Skin of body (tissue), 3 donors: ENCODE measurements at places on chromosomes 16 and 17.

GRCh38 chr17:75576661-75577060 lies 10.9 kb upstream of the MYO15B start:
- no peak for DNase-seq

GRCh38 chr16:57735755-57736418 lies at the start of gene KATNB1:
Gene KATNB1 (plus strand): TSS chr16:57735770. CDS start chr16:57737244, 1,474 bp downstream.
- no peak for DNase-seq

DNA sequence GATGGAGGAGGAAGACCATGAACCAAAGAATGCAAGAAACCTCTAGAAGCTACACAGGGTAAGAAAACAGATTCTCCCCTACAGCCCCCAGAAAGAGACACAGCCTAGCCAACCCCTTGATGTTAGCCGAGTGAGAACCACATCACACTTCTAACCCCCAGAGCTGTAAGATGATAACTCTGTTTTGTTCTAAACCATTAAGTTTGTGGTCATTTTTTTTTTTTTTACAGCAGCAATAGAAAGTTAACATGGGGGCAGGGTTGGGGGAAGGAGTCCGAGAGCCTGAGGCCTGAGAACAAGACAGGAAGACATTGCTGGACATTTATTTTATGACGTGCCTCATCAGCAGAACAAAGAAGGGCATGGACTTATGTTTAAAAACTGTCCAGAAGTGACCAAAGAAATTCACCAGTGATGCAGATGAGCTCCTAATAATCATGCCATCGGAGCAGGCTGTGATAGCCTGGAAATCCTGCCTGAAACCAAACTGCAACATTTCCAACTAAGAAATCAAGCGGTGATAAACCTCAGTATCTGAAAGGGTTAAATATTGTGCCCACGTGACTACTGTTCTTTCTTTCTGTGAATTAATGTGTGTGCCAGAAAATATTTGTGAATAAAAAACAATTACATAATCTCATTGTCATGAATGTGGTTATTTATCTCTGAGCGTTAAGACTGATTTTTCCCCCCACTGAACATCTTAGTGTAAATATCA lies 1.1 kb downstream of the ABCA9 start:
- DNase-seq: no peak

DNA sequence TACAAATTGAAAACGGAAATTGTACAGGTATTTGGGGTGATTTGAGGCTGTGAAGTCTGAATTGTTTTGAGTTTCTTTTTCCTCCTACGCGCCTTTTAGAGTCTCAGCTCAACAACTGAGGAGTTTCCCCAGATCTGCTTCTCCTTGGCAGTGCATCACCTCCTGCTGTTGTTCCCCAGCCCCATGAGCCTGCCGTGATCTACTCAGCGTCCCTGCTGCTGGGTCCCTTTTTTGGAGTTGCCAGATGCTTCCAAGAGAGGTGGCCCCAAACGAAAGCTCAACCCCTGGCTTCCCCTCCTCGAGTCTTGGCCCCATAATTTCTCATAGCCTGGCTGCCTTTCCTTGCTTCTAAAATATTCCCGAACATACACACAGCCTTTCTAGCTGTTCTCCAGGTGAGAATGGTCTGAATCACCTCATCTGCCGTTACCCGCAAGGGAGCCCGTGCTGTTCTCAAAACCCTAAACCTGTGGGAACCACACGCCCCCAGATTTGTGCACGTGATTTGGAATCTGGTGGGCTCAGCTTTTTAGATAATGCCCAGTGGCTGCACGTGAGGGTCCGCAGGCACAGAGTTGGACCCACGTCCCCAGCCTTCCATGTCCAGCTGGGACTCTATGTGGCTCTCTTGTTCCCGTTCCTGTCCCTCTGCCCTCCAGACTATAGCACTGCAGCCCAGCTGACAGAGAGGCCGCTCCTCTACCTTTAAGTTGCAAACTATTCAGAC lies 179.1 kb upstream of the CHMP6 start:
- no peak for DNase-seq

DNA sequence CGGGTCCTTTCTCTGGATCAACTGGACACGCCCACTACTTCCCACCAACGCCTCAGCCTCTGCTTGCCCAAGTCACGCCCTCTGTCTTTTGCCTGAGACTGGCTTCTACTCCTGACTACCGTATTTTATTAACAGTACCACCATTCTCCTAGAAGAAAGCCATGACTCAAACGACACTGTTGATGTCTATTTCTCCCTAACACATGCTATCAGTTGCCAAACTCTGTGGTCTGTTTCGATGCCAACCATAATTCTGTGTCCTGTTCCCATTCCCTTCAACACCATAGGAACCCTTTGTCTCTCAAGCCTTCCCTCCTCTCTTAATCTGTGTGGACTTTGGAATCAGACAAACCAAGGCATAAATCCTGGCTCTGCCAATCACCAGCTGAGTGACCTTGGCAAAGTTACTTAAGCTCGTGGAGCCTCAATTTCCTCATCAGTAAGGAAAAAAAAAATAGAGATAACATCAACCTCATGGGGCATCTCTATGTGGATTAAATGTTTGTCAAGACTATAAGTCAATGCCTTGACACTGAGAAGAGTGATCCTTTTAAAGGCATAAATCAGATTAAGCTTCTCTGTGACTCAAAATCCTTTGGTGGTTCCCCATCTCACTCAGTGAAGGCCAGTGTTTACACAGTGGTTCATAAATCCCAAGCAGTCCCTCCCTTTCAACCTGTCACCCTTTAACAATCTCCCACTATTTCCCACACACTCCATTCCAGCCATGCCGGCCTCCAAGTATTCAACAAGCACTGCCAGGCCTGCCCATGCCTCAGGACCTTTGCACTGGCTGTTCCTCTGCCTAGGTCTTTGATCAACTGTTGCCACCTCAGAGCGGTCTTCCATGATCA lies 45.6 kb downstream of the ERN1 start:
- no peak for DNase-seq

DNA sequence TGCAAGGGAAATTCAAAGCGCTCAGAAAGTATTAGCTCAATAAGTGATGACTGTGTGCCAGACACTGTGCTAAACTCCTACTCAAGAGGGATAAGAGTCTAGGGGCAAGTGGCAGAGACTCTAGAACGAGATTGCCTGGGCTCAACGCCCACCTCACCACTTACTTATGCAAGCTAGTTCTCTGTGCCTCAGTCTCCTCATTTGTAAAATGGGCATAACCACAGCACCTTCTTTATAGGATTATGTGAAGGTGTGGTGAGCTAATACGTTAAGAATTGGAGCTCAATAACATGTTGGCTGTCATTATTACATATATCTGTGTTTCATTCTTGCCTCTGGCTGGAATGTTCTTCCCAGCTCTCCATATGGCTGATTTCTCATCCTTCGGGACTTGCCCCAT lies 15.4 kb downstream of the DEXI start:
- DNase-seq: no peak

GRCh38 chr16:56517206-56517605 lies 2.6 kb downstream of the BBS2 start:
- no peak for DNase-seq

GRCh38 chr16:84455031-84455430 lies 49.4 kb downstream of the MEAK7 start:
- DNase-seq: no peak

- peak; percentile 65 for DNase-seq
These were observed 44.0 kb downstream of the SREBF1 start for GRCh38 chr17:17792551-17793377.

GRCh38 chr16:51573191-51573590 lies 422.1 kb upstream of the SALL1 start:
- DNase-seq: no peak

GRCh38 chr17:57860414-57860999 lies 10.7 kb upstream of the MRPS23 start:
- DNase-seq: no peak

DNA sequence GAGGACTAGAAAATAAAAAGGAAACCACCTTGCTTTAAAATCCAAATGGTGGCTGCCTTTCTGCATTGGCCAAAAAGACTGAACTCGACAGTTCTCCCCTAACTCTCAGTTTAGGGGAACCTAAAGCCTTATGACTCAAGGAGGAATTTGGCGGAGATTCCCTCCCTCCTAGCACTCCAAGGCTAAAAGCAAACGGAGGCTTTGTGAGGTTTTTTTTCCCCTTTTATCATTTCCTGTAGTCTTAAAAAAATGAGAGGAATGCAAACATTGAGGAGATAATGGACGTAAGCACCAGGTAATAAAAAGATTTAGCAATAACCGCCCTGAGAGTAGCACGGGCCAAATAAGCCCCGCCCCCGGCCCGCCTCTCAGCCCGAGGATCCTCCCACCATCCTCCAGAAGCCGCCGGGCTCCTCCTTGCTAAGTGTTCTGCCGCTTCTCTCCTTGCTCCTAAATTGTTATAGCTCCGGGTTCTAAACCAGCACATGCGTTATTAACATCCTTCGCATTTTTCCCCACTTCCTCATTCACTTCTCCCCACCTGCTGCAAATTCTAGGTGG lies 5.8 kb upstream of the KIFC3 start:
- DNase-seq: no peak

DNA sequence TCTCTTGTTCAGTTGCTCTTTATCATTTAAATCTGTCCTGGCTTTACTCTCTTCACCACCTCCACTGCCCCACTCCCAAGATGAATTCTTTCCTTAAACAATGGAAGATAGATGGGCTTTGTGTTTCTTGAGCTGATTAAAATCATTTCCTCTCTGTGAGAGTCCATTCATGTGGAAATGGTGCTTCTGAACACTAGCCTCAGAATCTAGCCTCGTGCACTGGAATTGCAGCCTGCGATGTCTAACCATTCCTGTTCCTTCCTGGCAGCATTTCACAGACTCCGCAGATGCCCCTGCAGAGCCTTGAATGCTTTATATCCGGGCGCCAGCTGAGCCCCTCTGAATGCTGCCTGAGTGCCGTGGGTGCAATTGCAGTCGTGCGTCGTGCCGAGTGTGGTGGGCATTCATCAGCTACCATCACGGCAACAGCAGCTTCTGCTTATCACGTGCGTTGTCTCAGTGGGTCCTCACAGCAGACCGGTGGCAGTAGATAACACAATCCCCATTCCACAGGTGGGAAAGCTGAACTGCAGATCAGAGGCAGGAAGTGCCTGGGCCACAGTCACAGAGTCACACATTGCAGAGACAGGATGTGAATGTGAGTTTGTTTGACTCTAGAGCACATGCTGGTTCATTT lies 172.8 kb upstream of the WSCD1 start:
- DNase-seq: no peak

DNA sequence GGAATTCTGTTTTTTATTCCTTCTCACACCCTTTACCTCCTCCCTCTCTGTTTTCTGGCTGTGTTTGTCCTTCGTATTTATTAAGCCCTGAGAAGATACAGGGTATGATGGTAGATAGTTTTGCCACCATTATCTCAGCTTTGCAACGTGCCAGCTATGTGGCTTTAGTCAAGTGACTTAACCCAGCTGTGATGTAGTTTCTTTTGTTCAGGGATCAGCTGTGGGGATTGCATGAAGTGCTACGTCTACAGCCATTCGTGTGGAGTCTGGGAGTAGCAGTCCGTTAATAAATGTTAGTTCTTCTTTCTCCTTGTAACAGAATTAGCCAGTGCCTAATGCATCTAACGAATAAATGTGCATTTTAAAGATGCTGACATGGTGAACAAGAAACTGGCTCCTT lies 128.4 kb downstream of the HAPSTR1 start:
- no peak for DNase-seq

GRCh38 chr17:80619535-80620235 lies 75.0 kb downstream of the RPTOR start:
- no peak for DNase-seq

DNA sequence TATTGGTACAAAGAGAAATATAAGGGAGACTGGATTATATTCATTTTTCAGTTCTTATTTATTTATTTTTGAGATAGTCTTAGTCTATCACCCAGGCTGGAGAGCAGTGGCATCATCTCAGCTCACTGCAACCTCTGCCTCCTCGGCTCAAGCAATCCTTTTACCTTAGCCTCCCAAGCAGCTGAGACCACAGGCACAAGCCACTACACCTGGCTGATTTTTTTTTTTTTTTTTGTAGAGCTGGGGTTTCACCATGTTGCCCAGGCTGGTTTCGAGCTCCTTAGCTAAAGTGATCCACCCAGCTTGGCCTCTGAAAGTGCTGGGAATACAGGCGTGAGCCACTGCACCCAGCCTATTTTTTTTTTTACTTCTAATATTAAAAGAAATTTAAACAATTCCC lies 40.1 kb upstream of the USP7 start:
- DNase-seq: no peak

- no peak for DNase-seq
These were observed 16.1 kb downstream of the STAT3 start for GRCh38 chr17:42372142-42372541.

DNA sequence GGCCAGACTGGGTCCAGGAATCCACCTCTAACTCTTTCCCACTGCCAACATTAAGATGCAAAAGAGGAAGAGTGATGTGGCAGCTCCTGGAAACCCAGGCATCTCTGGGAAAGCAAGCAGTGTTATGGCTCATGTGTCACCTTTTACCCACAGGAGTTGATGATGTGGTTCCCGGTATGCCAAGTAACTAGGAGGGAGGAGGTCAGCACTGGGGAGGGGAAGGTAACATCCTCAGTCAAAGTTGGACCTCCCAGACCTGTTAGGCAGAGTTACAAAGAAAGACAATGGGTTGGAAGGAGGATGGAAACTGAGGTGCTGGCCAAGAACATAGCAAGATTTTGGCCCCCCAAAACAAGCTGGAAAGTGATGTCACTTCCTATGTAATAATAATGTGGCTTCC lies 11.4 kb downstream of the KRABD2 start:
- DNase-seq: no peak

DNA sequence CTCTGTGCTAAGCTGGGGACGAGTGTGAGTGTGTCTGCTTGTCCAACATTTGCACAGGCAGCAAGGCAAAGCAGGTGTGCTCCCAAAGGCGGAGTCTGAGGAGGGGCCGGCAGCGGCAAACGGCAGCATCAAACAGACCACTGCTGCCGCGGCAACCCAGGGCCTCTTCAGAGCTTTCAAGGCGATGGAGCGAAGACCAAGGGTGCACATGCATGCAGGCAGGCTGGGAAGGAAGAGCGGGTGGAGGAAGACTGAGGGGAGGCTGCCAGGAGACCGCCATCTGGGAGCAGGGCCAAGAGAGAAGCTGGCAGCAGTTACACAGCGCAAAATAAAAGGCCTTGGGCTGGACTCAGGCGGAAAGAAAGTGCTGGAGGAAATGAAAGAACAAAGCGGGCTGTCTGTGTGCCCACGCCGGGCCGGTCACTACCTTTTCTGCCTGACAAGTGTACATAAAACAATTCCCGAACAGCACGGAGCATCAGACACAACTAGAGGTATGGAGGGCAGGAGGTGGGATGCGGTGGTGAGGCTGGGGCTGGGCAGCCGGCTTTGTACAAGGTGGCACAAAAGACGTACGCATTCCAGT lies 8.5 kb downstream of the TIMM22 start:
- DNase-seq: peak; percentile 42

DNA sequence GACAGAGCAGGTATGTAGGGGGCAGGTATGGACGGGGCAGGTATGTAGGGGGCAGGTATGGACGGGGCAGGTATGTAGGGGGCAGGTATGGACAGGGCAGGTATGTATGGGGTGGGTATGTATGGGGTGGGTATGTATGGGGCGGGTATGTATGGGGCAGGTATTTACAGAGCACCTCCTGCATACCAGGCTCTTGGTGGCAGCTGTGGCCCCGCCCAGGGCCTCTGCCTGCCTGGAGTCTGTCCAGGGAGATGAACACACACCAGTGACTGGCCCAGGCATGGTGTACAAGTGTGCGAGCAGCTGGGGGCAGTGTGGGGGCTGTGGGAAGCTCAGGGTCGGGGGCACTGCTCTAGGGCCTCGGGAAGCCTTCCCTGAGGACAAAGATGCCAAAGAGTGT lies 4.4 kb downstream of the RPL3L start:
- no peak for DNase-seq
